ENCODE measurements at places on chromosomes 16 and 17. TPM values are rescaled to one million over a fixed set of nuclear protein-coding genes. Genes with fewer than 3 reads are reported as not detected.

NOTUM gene
- polyA plus RNA-seq = 1.5 TPM

RHBDL1 gene
- polyA plus RNA-seq = 1.5 TPM

NETO2 gene
- polyA plus RNA-seq = 14.5 TPM

CHST4 gene
- polyA plus RNA-seq = not detected

STXBP4 gene
- polyA plus RNA-seq = 4.5 TPM

IL34 gene
- polyA plus RNA-seq = 4.7 TPM

COX6A2 gene
- polyA plus RNA-seq = 325 TPM

ATP2A3 gene
- polyA plus RNA-seq = 3.8 TPM

SHCBP1 gene
- 11.7 TPM for polyA plus RNA-seq

C16orf46 gene
- polyA plus RNA-seq = 0.65 TPM

P3H4 gene
- 56.1 TPM for polyA plus RNA-seq

UBN1 gene
- 23.0 TPM for polyA plus RNA-seq

PABPN1L gene
- not detected for polyA plus RNA-seq

CARD14 gene
- polyA plus RNA-seq = 0.94 TPM

ABCA3 gene
- polyA plus RNA-seq = 14.8 TPM

HAS3 gene
- 1.5 TPM for polyA plus RNA-seq

BRIP1 gene
- 6.2 TPM for polyA plus RNA-seq

EIF3CL gene
- polyA plus RNA-seq = 34.6 TPM

SPATA2L gene
- polyA plus RNA-seq = 3.5 TPM

KRT13 gene
- polyA plus RNA-seq = 0.39 TPM

IRF8 gene
- polyA plus RNA-seq = 3.2 TPM

PSMD11 gene
- polyA plus RNA-seq = 71.4 TPM

TBC1D3C gene
- 3.9 TPM for polyA plus RNA-seq

SPATA22 gene
- not detected for polyA plus RNA-seq

CLEC18B gene
- not detected for polyA plus RNA-seq

EPOP gene
- polyA plus RNA-seq = 0.48 TPM

CIITA gene
- polyA plus RNA-seq = 1.9 TPM

CNEP1R1 gene
- 26.0 TPM for polyA plus RNA-seq

C1QTNF8 gene
- polyA plus RNA-seq = not detected

C1QL1 gene
- 2.1 TPM for polyA plus RNA-seq

MPP2 gene
- polyA plus RNA-seq = 2.3 TPM

ZNF205 gene
- 14.6 TPM for polyA plus RNA-seq

ALOX15 gene
- polyA plus RNA-seq = 0.38 TPM

TUBG2 gene
- 12.1 TPM for polyA plus RNA-seq

ABCC11 gene
- polyA plus RNA-seq = 0.16 TPM

MYH3 gene
- 10,298 TPM for polyA plus RNA-seq

CAPN15 gene
- polyA plus RNA-seq = 27.1 TPM

CALB2 gene
- 0.62 TPM for polyA plus RNA-seq

GAST gene
- polyA plus RNA-seq = not detected

FZD2 gene
- 18.4 TPM for polyA plus RNA-seq

KRT25 gene
- not detected for polyA plus RNA-seq

TBC1D3E gene
- not detected for polyA plus RNA-seq

FOXC2 gene
- 1.1 TPM for polyA plus RNA-seq

NECAB2 gene
- polyA plus RNA-seq = 0.85 TPM

KRTAP4-3 gene
- not detected for polyA plus RNA-seq

ASPA gene
- 4.1 TPM for polyA plus RNA-seq

NME1 gene
- polyA plus RNA-seq = 61.2 TPM

BIRC5 gene
- polyA plus RNA-seq = 17.4 TPM

MYH1 gene
- polyA plus RNA-seq = 40.2 TPM

MCRIP1 gene
- polyA plus RNA-seq = 139 TPM
